ENCODE measurements at places on chromosomes 5 and 9.

GRCh38 chr9:129672702-129673101 lies 7.3 kb downstream of the PRRX2 start:
- no peak for DNase-seq

DNA sequence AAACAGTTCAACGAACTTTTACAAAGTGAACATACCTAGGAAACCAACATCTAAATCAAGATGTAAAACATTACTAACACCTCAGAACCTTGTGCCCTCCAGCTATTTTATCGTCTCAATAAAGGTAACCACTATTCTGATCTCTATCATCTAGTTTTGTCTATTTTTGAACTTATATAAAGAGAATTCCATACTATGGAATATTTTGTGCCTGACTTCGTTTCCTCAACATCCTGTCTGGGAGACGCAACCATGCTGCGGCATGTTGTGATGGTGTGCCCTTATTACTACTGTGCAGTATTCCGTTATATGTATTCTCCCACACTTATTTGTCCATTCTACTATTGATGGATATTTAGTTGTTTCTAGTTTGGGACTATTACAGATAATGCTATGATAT lies 99.2 kb downstream of the NR6A1 start:
- no peak for DNase-seq

DNA sequence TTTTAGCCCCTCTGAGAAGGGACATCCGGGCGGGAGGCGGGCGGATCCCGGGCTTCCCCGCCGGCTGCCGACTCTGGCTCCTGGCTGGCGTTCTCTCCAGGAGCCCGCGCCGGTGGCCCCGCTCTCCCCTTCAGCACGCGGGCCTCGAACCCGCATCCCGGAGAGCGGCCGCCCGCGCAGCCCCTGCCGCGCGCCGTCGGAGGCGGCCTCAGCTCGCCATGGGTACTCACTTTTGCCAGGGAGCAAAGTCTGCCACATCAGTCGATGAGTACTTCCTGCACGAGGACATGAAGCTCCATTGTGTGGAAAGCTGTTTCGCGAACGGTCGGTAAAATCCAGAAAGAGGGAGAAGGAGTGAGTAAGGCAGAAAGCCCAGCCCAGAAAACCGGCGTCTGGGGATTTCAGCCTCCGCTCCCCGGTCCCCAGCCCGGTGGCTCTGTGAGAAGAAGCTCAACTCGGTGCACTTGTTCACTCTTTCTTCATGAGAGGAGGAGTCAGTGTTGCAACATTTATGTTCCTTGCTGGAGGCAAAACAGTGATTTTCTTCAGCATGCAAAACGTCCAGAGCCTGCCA lies at the start of gene PRLR:
Gene PRLR (minus strand): TSS at position 450 of the 574 bp plus-strand sequence. CDS start 140,867 bp downstream, outside the sequence.
- peak; percentile 34 for DNase-seq

GRCh38 chr9:87255431-87256155 lies 242.1 kb upstream of the DAPK1 start:
- DNase-seq: peak; percentile 90

DNA sequence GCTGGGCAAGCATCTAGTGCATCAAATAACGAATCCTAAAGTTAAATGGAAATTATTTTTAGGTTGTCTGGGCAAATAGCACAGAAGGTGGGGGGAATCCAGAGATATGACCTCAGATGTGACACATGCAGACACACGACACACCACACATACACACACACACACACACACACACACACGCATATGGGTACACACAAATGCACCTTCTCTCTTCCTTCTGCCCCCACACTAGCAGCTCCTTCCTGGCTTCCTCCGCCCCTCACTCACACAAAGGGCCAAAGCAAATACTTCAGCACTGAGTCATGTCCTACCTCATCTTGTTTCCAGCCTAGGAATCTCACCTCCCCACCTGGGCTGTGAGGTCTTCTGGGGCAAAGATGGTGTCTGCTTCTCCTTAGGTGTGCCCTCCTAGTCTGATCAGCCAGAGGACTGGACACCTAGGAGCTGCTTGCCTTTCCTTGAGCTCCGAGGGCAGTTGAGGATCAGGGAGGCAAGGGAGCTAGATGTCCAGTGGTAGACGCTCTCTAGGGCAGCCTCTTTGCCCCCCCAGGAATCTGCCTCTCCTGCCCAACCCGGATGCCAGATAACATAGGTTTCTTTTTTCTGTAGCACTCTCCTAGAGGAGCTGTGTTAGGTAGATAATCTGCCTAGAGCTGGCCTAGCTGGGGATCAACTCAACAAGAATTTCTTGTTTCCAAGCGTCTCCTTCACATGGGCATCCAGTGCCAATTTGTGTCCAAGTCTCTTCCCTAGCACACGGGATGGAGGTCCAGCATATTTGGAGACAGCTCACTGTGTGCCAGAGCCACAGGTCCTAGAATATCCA lies 14.3 kb upstream of the JADE2 start:
- DNase-seq: no peak

DNA sequence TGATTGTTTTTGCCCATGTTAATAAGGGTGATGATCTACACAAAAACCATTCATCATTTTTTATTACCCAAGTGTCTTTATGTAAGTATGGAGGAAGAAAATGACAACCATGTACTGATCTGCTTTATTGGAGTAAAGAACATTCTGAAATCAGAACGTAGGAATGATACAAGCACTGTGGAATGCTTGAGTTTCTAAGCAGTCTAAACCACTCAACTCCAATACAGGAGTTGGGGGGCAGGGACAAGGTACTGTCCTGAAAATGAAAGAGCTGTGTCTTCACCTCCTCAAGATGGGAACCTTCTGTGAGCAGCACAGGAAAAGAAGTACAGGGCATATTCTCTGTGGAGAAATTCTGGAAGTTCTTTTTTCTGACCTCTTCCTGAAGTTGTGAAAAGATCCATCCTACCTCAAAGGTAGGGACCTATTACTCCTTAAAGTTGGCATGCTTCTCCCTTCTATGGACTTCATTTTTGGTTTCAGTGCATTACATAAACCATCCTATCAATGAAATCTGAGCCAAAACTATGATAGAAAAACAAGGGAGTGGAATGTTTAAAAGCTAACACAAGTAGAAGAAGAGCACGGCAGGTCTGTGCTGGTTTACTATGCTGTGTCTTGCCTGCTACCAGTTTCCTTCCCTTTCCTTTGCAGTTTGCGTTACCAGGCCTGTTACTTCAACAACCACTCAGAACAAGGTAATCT lies 202.6 kb downstream of the SEMA5A start:
- DNase-seq: no peak

DNA sequence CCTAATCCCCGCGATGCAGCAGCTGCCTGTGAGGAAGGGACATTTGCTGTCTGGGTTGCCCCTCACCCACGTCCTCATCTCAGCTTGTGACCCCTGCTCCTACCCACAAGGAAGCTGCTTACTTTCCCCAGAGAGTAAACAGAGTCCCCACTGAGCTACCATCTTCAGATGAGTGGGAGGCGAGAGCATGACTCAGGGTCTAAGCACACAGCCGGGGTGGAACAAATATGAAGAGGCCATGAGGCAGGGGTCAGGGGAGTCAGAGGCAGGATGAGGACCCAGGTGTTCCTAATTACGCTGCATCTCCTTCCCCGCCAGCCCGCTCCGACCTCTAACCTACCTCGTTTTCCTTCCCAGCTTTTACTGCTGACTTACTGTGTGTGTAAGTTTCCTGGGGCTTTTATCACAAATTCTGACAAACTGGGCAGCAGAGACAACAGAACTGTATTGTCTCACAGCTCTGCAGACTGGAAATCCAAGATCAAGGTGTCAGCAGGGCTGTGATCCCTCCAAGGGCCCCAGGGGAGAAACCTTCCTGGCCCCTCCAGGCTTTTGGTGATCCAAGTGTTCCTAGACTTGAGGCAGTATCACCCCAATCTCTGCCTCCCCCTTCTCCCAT lies 94.0 kb upstream of the DNAH5 start:
- DNase-seq: peak; percentile 67

DNA sequence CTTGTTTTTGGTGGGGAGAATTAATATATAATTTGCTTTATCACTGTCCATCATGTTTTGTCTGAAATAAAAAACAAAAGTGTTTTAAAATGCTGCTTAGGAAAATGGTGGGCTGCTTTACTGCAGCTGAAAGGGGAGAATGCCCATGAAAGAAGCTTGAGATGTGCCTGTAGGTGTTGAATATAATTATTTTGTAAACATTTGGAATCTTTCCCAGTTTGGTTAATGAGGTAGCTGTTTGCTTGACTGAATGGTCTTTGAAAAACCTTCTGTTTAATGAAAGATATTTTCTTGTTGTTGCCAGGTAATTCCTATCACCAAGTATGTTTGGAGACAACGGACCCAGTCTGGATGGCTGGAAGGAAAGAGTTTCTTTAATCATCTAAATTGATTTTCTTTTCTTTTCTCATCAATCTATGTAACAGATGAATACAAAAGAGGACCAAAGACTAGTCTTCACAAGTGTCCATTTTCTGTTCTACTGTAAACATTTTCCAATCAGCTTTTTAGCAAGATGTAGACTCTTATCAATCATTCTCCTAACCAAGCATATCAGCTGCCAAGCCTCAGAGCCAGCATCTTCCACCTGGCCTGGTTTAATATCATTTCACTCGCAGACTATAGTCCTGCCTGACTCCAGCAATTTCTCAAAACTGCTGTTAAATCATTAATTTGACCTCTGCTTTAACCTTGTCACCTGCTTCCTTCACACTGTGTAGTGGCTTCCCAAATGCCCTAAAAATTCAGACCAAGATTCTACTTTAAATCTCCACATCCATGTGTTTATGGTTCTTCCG lies 441.2 kb upstream of the CHD1 start:
- DNase-seq: no peak

- no peak for DNase-seq
Measured at GRCh38 chr5:153674356-153674755, 183.9 kb downstream of the GRIA1 start.

DNA sequence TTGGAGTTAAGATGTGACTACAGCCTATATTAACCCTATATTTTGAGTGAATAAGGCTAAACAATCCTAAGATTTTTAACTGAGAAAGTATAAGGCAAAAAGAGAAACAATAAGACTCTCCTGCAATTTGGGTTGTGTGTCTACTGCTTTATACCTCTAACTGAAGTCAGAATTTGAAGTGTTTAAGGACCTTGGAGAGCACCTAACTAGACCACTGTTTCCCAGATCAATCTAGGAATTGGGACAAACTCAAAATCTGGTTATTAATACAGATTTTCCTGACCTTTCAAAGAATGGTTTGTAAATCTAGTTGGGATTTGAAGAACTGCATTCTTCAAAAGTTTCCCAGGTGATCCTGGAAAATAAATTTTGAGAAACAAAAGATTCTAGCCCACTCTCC lies 42.1 kb downstream of the GABRA1 start:
- DNase-seq: no peak

DNA sequence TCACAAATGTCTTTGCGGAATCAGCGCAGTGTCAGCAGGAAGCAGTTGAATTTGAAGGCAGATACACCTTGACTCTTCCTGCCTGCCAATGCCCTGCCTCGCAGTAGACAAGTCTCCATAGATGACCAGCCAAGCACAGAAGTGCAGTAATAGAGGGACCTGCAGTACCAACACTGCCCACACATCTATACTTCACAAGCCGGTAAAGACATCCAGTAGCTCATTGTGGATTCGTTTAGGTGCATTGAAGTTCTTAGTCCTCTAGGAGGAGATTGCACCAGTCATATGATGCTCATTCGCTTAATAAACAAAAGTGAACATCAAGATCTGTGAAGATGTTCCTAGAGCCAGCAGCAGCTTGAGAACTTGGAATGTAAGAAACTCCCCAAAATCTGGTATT lies 7.1 kb upstream of the IFNA2 start:
- no peak for DNase-seq

DNA sequence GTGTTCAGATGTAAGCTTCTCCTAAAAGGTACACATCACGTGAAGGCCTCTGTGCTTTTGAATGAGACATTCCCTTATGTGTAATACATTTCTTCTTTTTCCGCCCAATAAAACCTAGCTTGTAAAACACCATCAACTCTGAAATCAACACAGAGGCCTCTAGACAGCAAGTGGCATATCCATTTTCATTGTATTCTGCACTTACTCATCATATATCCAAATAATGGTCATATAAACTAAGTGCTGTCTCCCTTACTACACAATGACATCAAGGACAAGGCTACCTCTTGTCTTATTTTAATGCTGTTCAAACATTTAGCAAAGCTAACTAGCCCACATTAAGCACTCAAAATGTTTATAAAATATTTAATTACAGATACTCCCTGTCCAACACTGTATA lies 108.5 kb downstream of the ELAVL2 start:
- DNase-seq: no peak

DNA sequence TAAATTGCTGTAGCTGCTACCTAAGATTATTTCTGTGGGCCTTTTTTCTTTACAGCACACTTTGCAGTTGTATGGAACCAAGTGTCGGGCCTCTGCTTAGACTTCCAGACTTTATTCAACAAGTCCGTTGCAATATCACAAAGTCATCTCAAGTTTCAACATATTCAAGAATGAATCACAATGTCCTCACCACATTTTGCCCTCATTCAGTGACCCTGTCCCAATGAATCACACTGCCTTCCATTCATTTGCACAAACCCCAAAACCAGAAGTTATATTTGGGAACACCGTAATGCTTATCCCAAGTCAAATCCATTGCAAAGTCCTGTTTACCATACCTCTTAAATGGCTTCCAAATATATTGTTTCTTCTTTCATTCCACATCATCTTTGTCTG lies 439.6 kb downstream of the CSNK1G3 start:
- DNase-seq: no peak

DNA sequence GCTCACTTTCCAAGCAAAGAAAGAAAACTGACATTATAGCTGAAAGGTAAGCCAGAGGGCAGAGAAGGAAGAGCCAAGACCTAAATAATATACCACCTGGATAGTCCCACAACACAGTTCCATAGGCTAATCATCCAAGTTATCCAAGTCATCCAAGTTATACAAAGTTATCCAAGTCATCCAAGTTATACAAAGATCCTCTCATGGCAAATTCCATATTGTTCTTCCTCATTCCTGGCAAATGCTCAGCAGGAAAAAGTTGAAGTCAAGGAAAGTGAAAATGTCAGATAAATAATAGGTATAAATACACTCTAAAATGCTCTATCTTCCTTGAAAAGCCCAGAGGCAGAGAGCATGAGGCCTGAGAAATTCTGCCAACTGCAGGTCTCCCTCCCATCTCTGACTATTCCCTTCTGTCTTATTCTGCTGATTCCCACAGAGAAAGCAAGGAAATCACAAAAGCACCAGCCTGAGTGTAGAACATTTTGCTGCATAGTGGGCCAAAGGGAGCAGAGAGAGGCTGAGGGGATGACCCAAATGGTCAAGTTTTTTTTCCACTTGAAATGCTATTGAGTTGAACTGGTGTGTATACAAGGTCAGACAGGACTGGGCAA lies 12.5 kb downstream of the MCTP1 start:
- no peak for DNase-seq
